ENCODE measurements at places on chromosomes 12 and 14.

DNA sequence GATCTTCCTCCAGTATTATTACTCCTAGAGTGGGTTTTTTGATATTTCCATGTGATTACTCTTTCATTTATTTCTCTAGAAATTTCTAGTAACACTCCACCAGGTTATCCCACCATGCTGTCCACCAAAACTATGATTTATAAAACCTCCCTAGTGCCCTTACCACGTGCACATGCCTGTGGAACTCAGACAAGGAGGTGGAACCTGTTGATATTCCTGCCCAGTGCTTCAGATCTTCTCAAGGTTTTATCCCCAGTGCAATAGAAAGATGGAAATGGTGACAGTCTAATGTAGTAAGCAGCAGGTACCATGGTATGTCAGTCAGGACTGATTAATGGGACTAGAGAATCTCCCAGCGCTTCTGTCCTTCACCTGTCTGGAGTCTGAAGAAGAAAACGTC, 3.5 kb upstream of the ARF3 start:
- DNase-seq = no peak

DNA sequence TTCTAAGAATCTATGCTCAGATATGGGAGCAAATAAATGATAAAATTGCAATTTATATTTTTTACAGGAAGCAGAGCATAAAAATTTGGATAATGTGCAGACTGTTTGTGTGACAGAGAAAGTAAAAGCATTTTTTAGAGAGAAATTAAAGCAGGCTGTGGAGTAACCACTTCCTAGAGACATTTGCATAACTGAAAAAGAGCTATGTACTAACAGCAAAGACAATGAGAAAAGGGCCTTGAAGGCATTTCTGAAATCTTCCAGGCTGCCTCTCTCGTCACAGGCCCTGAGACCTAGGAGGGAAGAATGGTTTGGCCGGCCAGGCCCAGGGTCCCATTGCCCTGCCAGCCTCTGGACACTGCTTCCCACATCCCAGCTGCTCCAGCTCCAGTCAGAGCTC, 247.2 kb downstream of the ALX1 start:
- no peak for DNase-seq

GRCh38 chr12:6605421-6606330, 1.5 kb downstream of the CHD4 start:
- no peak for DNase-seq

- peak; percentile 90 for DNase-seq
Measured at GRCh38 chr12:77231501-77231918, 166.1 kb upstream of the E2F7 start.

- no peak for DNase-seq
Measured at GRCh38 chr14:88614218-88614907, 51.5 kb downstream of the ZC3H14 start.

Measured in posterior vena cava (tissue), 2 donors.